Karpas-422 (cell line): ENCODE measurements at places on chromosomes 2 and 18.

GRCh38 chr2:235564066-235564465 lies 70.2 kb downstream of the AGAP1 start:
- DNase-seq = no peak

DNA sequence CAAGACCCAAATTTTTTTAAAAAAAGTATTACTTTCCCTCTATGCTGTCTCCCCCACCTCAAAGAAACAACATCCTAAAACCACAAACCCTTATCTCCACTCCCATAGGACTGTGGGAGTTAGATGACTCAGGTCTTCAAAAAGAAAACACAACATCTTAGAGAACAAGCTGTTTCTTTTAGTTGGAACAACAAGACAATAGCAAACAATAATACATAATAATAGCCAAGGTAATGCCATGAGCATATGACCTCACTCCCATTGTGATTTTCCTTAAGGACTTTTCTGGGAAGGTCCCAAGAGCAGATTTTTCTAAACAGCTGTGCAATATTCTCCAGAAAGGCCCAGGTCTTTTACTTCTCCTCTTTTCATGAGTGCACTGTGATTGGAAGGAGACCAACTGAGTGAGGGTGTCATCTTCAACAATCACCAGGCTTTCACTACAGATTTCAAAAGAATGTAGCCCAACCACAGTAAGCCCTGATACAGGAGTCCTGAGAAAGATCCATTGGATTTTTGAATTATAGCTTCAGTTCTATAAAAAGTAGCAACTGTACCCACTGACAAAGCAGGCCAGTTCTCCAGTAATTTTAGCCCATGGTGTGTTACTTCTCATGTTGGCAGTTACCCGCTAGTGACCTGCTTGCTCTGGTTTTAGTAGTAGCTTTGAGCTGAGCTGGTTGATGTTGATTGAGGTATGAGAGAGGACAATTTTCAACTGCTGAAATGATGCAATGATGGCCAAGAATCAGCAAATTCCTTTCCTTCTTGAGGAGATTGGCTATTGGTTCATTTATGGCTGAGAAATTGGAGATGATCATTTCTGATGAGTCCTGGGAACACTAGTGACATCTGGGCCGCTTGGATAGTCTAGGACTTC lies 144.5 kb upstream of the TCF4 start:
- DNase-seq = no peak

DNA sequence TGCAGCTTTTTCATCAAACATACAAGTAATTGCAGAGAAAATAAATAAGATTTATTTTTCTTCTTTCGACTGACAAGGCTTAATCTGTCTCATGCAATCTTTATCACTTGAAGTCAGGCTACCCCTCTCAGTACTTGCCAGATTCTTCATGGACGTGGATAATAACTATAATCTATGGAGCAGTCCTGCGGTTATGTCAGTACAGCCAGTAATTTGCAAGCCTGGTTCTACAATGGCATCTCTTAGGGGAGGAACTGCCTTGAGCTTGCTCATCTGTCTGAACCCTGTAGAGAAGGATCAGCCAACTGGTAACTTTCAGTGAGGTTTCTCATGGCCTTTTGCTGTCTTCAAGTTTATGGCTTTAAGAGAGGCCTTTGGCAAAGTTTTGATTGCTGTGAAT lies 35.5 kb upstream of the LRRTM1 start:
- no peak for DNase-seq

DNA sequence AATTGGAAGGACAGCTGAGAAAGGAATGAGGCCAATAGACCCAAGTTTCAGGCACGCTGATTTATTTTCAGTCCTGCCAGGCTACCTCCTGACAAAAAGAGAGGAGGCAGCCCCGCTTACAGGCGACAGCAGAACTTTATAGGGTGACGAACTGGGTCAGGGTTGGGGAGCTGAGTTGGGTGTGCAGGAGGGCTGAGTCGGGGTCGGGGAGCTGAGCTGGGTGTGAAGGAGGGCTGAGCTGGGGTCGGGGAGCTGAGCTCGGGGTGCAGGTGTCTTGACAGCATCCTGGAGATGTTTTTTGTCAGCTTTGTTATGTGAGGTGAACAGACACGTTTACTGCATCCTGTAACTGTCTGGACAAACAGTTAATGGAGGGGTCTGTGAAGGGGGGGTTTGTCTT lies 342.2 kb downstream of the ADCYAP1 start:
- no peak for DNase-seq

GRCh38 chr2:100482741-100483140 lies 12.5 kb downstream of the NMS start:
- peak; percentile 59 for DNase-seq

DNA sequence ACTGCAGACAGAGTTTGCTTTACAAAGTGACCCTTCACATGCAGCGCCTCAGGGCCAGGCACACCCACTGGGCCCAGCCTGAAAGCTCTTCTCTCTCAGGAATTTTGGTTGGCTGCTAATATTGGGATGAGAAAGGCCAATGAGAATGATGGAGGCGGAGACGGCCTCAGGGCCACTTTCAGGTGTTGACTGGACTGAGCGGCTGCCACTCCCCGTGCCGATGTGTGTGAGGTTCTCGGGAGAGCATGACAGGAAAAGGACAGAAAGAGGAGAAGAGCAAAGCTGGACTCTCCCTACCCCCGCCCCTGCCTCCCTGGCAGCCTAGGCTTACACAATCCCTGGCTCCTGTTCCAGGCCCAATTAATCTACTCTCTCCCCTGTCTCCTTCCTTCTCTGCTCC lies 155.7 kb downstream of the CELF4 start:
- no peak for DNase-seq

GRCh38 chr2:137173463-137173862 lies 408.1 kb downstream of the THSD7B start:
- no peak for DNase-seq

- DNase-seq = no peak
These were observed 89.6 kb downstream of the ACAA2 start for GRCh38 chr18:49723648-49724180.

GRCh38 chr18:44232500-44232899 lies 448.2 kb upstream of the SETBP1 start:
- DNase-seq = no peak

- DNase-seq = no peak
These were observed 65.6 kb downstream of the SH3BP4 start for GRCh38 chr2:235017441-235017840.

GRCh38 chr2:187541086-187542085 lies 12.8 kb downstream of the TFPI start:
- no peak for DNase-seq

DNA sequence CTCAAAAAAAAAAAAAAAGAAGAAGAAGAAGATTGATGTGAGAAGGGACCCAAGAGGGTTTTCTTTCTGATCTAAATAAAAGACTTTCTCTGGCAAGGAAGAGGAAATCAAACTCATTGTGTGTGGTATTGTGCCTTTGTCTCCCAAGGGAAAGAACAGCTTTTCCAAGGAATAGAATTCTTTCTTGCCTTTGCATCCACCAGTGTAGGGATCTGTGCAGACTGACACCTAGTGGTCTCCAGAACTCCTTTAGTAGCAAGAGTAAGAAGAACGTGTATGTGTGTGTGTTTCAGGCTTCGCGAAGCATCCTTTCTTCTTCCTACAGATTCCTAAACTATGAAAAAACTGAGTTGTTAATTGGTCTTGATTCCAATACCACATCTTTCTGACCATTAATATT lies 33.5 kb upstream of the CRIM1 start:
- no peak for DNase-seq

GRCh38 chr2:137729305-137729704 lies 235.0 kb upstream of the HNMT start:
- DNase-seq = no peak

DNA sequence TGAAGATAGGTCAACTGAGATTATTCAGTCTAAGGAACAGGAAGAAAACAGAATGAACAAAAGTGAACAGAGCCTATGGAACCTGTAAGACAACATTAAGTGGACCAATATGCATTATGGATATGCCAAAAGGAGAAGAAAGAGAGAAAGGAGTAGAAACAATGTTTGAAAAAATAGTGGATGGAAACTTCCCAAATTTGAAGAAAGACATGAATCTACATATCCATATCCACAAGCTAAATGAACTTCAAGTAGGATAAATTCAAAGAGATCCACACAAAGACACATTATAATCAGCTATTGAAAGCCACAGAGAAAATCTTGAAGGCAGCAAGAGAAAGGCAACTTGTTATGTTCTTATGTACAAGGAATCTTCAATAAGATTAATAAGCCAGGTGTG lies 74.2 kb downstream of the BAZ2B start:
- no peak for DNase-seq

- peak; percentile 75 for DNase-seq
These were observed 49.4 kb downstream of the CCDC102B start for GRCh38 chr18:68847219-68847837.

DNA sequence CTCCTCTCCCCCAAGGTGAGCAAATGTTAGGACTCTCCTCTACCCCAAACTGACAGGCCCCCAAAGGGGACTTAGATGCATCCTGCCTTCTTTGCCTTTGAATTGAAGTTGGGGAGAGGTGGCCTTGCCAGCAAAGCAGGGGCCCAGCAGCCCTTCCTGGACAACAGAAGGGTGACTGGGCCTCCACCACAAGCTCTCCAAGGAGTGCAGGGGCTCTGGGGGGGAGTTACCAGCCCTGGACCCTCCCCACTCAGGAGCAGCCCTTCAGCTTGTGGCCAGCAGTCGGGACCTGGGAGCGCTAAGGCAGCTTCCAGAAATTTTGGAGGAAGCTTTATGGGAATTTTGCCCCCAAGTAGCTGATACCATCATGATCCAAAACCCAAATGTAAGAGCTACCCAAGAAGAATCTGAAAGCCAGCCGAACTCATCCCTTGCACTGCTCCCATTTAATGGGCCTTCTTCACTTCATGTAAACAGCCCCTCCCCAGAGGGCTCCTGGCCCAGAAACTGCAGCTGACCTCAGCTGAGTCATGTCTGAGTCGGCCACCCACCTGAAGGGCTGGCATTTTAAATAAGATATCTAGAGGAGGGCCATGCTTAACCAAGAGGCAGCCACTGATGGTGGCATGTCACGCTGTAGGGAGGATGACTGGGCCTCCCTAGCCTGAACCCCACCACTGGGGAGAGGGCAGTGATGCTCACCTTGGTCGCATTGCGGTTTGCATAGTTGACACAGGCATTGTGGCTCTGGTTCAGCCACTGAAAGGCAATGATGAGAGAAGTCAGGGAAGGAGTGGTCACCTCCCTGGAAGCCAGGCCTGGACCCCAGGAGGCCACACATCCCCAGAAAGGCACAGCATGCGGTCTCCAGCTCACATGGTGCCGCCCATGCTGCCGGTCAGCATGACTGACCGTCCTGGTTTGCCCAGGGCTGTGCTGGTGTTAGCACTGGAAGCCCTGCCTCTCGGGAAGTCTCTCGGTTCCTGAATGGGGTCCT lies 71.5 kb downstream of the SFXN5 start:
- DNase-seq = no peak

DNA sequence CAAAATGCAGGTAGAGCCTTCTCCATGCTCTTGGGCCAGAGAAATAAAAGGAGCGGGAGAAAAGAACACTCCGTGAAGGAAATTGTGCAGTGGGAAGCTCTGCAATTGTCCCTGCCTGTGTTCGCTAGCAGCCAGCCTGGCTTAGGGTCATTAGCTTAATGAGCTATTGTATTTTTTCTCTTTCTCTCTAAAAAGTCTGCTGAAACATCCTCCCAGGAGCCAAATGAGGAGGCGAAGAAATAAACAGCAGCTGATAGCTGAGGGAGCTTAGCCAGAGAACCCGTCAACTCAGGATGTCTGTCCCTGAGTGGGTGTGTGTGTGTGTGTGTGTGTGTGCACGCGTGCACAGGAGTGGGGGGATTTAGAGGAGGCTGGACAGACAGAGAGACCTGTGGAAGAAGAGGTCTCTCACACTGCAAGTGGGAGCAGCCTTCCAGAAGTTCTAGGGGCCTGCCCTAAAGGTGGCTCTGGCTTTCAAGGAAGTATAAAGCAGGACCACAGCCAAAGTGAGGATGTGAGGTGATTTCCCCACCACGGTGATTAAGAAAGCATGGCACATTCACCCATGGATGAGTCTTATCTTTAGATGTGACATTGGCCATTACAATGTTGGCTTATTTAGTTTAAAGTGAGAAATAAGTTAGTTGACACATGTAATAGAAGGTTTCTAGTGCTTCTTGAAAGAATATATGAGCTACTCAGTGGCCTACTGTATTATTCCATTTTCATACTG lies 690.4 kb downstream of the RNF144A start:
- no peak for DNase-seq

DNA sequence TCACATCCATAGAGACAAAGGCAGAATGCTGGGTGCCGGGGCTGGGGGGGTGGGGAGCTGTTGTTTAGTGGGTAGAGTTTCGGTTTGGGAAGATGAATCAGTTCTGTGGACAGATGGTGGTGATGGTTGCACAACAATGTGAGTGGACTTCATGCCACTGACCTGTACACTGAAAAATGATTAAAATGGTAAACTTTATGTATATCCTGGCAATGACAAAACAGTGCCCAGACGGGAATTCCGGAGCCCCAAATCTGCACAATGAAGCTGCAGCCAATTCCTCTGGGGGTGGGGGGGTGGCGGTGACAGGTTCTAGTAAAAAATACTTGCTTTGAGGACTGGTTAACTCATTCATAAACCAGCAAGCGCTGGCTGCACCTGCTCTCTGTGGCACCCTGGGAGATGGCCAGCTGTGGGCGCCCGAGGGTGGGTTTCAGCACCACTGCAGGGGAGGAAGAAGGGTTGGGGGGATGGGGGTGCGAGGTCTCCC lies 81.8 kb upstream of the HPCAL1 start:
- no peak for DNase-seq

DNA sequence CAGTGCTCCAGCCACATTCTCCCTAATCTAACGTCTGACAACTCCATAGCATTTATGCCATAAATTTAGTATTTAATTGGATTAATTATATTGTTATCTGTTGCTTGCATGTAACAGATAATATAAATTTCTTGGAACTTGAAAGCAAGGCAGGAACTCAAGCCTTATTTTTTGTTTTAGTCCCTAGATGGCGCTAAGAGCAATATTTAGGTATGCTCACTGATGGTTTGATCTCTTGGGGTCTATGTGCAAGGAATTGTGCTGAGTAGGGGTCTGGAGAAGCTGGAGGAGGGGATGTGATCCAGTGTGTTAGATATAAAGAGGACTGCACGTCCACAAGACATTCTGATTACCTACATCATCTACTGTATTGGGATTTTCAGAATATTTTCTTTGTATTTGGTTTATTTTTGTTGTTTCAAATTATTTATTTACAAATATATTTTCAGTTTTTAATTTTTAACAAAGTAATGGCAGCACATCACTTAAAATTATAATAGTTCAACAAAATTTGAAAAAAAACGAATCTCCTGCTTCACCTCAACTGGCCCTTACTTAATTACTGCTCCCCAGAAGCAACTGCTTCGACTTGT lies 32.8 kb downstream of the KATNAL2 start:
- peak; percentile 70 for DNase-seq

GRCh38 chr18:59022167-59022945 lies 117.3 kb upstream of the SEC11C start:
- no peak for DNase-seq

GRCh38 chr2:124353656-124354055 lies 328.6 kb downstream of the CNTNAP5 start:
- DNase-seq = no peak
